ENCODE measurements at places on chromosomes 7 and 10.

DNA sequence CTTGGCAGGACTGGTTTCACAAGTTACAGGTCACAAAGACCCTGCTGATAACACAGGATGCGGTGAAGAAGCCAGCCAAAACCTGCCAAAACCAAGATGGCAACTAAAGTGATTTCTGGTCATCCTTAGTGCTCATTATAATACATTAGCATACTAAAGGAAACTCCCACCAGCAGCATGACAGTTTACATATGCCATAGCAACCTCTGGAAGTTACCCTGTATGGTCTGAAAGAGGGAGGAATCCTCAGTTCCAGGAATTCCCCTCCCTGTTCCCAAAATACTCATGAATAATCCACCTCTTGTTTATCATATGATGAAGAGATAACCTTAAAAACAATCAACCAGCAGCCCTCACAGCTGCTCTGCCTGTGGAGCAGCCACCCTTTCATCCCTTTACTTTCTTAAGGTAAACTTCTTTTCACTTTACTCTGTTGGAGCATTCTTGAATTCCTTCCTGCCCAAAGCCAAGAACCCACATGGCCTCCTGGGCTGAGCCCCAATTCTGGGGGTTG is 21.9 kb downstream of the DPY19L1 start:
- DNase-seq: no peak

GRCh38 chr10:1696106-1696505 is 41.2 kb downstream of the ADARB2 start:
- DNase-seq: no peak

GRCh38 chr10:33132626-33133025 is 174.6 kb upstream of the ITGB1 start:
- no peak for DNase-seq

DNA sequence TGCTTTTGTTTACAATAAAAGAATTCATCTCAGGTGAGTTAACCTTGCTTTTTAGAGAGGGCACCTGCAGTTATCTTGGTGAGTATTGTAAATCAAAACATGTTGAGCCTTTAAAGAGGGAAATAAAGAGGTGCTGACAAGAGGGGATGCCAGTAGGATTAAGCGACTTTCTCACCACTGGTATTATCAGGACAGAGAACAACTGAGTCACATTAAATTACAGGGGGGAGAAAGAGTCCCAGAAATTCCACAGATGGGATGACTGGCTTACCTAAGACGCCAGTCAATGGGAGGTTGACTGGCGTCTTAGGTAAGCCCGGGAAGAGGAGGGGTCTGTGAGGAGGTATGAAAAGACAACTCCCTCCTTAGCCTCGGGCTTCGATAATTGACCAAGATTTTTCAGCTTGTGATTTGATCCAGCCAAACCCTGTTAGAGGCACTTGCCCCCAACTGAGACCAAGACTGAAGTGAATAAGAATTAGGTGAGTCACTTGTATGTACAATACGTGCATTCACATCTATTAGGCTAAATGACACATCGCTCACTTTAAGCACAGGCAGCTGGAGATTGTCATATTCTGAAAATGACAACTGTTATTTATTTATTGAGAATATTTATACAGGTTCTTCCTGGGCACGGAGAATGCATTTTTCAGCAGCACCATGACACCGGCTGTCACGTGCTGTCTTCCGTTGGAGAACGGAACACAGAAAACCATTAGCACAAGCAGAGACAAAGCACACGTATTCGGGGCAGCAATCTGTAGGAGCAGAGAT is 117.6 kb downstream of the SEM1 start:
- no peak for DNase-seq

DNA sequence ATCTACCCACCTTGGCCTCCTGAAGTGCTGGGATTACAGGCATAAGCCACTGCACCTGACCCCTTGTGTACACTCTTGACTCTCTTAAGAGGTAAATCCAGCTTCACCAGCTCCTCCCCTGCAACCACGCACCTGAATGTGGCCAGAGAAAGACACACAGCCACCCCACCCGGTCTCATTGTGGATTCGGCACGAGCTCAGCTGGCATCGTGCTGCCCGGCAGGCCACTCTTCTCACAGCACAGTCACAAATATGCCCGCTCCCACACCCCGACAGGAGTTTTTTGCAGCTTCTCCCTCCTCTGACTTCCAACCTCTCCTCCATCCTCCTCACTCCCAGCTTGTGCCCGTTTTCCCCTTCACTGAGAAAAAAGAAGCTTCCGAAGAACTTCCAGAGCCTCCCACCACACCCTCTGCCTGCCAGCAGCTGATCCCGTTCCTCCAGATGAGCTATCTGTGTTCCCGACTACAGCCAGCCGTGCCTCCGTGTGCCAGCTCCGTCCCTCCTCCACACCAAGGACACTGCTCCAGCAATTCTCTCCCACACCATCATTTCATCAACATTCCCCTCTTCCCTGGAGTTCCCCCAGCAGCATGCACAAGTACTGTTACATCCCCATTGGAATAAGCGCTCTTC is 8.0 kb upstream of the SMARCD3 start:
- no peak for DNase-seq

- no peak for DNase-seq
Observed at GRCh38 chr7:20602306-20602705, 13.2 kb upstream of the ABCB5 start.

DNA sequence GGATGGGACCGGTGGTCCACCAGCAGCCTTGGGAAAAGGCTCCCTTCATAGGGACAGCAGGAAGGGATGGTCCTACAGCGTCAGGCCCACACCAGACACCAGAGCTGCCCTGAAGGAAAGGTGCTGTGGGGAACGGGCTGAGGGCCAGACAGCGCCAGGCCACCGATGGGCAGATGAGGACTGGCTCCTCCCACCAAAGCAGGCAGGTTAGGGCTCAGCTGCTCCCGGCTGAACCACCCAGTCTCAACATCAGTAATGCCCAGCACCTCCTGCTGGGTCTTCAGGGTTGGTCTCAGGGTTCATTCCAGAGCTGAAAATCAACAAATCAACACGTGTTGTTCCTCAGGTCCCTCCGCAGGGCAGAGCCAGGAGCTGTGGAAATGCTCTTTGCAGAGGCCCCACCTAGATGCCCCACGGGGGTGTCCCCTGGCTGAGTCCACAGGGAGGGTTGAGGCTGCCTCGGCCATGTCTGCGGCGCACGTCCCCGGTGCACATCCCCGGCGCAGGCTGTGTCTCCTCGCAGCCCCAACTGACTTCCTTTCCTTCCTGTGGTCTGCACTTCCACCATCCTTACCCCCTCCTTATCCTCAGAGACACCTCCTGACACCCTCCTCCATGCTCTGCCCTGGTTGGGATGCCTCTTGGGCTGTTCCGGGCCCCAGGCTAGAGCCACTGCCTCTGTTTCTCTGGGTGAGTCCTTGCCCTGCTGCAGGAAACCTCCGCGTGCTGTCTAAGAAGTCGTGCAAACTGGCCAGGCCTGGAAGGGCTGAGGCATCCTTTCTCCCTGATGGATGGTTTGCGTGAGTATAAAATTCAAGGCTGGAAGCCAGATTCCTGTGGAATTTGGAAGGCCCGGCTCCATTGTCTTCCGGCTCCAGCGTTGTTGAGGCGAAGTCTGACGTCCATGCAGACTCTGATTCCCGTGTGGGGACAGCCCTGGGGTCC is 32.8 kb upstream of the CFAP46 start:
- no peak for DNase-seq

GRCh38 chr7:1045069-1046063 is 1.0 kb downstream of the GPR146 start:
- DNase-seq: no peak

DNA sequence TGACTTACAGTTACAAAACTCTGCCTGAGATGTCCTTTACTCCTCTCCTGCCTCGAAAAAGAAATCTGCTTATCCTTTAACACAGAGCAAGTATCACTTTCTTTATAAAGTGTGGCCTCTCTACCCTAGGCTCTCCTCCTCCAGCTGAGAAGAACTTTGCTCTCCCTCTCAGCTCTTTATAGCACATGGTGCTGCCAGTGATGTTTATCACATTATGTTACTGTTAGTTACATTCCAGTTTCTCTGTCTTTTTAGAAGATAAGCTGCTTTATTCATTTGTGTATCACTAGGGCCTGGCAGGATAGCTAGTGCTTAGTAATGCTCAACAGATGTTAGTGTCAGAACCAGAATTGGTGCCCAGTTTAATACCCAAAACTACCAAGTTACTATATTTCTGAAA is 41.1 kb upstream of the TMEM229A start:
- DNase-seq: no peak

GRCh38 chr7:100489121-100489520 is 5.4 kb downstream of the NYAP1 start:
- no peak for DNase-seq

- DNase-seq: no peak
Observed at GRCh38 chr10:15321431-15322341, 49.4 kb downstream of the FAM171A1 start.

DNA sequence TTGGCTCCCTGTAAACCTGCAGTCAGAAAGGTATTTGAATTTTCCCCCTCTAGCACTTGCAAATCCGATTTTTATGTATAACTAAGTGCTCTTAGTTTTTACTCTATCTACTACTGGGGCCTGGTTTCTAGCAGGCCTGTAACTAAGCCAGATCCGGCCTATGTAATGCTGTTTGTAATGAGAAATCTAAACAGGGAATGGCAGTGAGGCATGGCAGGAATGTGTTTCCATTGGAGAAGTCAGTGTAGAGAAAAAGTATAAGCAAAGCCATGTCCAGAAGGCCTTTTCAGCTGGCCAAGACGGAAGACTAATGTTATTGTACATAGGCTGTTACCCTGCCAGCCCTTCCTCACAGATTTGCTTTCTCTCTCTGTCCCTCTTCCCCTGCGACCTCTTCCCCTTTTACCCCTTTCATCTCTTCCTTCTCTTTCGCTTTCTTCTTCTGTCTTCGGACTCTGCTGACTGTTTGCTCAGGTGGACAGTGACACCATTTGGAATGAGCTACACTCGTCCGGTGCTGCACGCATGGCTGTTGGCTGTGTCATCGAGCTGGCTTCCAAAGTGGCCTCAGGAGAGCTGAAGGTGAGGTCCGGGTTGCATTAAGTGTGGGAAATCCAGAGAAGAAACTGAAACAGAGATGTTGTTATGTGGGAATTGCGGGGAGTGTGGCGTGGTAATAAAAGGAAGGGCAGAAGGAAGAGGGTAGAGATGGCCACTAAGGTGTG is 297.5 kb downstream of the HDAC9 start:
- no peak for DNase-seq

GRCh38 chr7:139360948-139361307 is 1.2 kb downstream of the LUC7L2 start:
- DNase-seq: no peak

DNA sequence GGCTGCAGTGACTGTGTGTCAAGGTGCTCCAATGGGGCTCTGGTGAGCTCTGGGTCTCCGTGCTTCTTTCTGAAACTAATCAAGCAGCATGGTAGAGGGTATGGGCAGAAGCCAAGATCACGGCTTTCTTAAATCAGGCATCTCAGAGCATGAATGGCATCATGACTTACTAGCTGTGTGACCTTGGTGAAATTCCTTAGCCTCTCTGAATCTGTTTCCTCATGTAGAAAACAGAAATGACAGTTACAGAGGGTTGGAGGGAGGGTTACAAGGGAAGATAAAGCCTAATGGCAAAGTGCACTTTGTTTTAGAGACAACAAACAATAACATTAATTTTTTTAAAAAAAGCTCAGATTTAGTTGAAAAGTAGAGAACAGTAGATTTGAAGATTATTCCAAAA is 34.9 kb downstream of the FRMPD2 start:
- no peak for DNase-seq

DNA sequence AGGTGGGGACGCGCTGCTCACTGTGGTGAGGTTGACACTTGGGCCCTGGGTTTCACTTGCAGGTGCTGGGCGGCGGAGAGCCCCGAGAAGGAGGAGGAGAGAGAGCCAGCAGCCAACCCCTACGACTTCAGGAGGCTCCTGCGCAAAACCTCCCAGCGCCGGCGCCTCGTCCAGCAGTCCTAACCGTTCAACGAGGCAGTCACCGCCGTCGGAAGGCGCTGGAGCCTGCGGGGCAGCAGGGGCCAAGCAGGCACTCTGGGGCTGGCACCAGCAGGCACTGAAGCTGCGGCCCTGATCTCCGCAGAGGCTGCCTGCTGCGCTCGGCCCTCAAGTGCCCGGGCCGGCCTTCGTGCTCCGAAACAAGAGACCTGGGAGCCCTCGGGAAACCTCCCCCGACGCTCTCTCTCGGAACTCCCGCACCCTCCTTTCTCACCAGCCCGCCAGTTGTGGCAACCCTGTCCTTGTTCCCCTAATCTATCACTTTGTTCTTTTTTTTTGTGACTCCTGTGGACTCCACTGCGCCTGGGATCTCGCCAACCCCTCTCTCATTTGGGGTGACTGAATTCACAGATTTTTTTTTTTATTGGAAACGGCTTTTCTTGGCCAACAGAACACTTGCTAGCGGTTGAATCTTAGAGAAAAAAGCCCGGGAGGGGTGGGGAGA is 4.7 kb upstream of the GAD2 start:
- DNase-seq: no peak

GRCh38 chr10:24503461-24504320 is 220.0 kb downstream of the ARHGAP21 start:
- DNase-seq: no peak

DNA sequence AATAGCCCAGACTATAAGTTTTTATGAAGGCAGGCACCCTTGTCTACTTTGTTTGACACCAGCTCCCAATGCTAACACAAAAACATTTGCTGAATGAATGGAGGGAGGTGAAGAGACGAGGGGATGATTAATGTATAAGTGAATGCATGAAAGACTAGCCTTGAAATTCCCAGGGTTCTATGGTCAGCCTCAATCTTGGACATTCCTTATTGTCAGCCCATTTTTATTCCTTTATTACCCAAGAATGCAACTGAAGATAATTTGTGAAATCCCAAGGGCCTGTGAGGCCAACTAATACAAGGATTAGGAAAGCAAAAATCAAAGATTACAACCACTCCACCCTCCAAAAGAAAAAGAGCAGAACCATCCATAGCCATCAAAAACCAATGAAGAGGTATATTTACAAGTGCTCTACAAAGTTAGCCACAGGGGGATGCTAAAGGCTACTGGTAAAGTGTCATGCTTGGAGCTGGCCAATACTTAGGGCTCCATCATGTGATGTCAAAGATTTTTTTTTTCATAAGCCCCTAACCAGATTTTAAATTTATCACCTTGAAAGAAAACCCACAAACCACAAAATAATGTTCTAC is 40.0 kb upstream of the ASAH2 start:
- DNase-seq: no peak

DNA sequence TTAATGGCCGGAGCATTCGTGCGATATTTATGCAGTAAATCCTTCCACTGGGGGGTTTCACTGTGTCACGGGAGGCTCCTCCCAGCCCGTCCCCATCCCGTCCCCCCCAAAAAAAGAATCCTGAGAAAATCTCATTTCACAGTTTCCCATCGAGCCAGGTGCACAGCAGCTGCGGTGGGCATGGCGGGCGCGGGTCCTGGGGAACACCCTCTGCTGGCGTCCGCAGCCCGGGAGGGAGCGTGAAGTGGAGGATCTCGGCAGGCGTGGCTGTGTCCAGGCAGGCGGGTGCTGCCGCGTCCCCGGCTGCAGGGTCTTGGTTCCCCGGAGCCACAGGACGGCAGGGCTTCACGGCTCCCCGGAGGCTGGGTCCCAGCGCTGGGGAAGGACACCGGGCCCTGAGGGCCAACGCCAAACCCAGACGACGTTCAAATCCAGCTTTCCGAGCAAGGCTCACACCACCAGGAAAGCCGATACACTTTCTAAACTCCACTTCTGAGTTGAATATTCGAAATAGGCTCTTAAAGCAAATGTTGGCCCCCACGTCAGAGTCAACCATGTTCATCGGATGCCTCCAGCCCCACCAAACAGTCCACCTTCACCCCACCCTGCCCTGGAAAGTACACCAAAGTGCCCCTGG is 55.7 kb downstream of the PDGFA start:
- DNase-seq: no peak

Data from activated T-helper 1 cell treated with anti-CD3 and anti-CD28 coated beads, Interleukin-2, amount 50 U/mL, for 16 hours (primary cell).